A549 treated with CORT108297 at 1 μM for 4 hours (cell line): ENCODE measurements at places on chromosomes 7 and 10. TPM values are rescaled to one million over a fixed set of nuclear protein-coding genes. Genes with fewer than 3 reads are reported as not detected.

The LIPK gene
- total RNA-seq: not detected in 5 replicates

The SEC61A2 gene
- 11.4 to 13.0 TPM (median 12.6 TPM) in 5 replicates for total RNA-seq

The H2BK1 gene
- not detected in 5 replicates for total RNA-seq

The FGF8 gene
- not detected in 5 replicates for total RNA-seq

The TUBGCP2 gene
- 37.5 to 46.8 TPM (median 45.3 TPM) in 5 replicates for total RNA-seq

The ODAD2 gene
- 0.02 to 0.13 TPM (median 0.03 TPM) in 3 of 5 replicates, not detected in the others for total RNA-seq

The PLXDC2 gene
- 0.02 TPM in 3 of 5 replicates, not detected in the others for total RNA-seq

The TAS2R41 gene
- total RNA-seq: not detected in 5 replicates

The CCL24 gene
- total RNA-seq: not detected in 5 replicates

The MEOX2 gene
- total RNA-seq: not detected in 5 replicates

The BAIAP2L1 gene
- 48.0 to 55.5 TPM (median 53.3 TPM) in 5 replicates for total RNA-seq

The NRP1 gene
- 65.7 to 105 TPM (median 89.0 TPM) in 5 replicates for total RNA-seq

The MMP21 gene
- 0.04 to 0.06 TPM in 2 of 5 replicates, not detected in the others for total RNA-seq

The SCIN gene
- 0.32 to 0.50 TPM (median 0.42 TPM) in 5 replicates for total RNA-seq

The CRYGN gene
- not detected in 5 replicates for total RNA-seq

The GNAI1 gene
- total RNA-seq: 32.5 to 39.0 TPM (median 36.2 TPM) in 5 replicates

The FRA10AC1 gene
- 5.3 to 6.6 TPM (median 5.8 TPM) in 5 replicates for total RNA-seq

The ZNF804B gene
- total RNA-seq: not detected in 5 replicates

The IGFBP3 gene
- 160 to 234 TPM (median 206 TPM) in 5 replicates for total RNA-seq

The ADGRA1 gene
- 0.05 to 0.16 TPM (median 0.09 TPM) in 4 of 5 replicates, not detected in the other for total RNA-seq

The AKR1C1 gene
- 486 to 610 TPM (median 589 TPM) in 5 replicates for total RNA-seq

The GRK5 gene
- total RNA-seq: 10.9 to 12.7 TPM (median 12.1 TPM) in 5 replicates

The KLF14 gene
- total RNA-seq: 0.03 to 0.07 TPM (median 0.05 TPM) in 3 of 5 replicates, not detected in the others

The RADIL gene
- total RNA-seq: 1.3 to 2.8 TPM (median 2.1 TPM) in 5 replicates

The NEUROG3 gene
- not detected in 5 replicates for total RNA-seq

The IL6 gene
- total RNA-seq: 0.59 to 4.5 TPM (median 2.5 TPM) in 5 replicates

The PPA1 gene
- total RNA-seq: 187 to 238 TPM (median 197 TPM) in 5 replicates

The CTTNBP2 gene
- 0.21 to 0.92 TPM (median 0.41 TPM) in 5 replicates for total RNA-seq

The BEND7 gene
- 9.5 to 13.6 TPM (median 12.3 TPM) in 5 replicates for total RNA-seq

The MYL10 gene
- not detected in 5 replicates for total RNA-seq

The SORCS1 gene
- total RNA-seq: not detected in 5 replicates

The SMARCD3 gene
- 8.6 to 12.4 TPM (median 10.4 TPM) in 5 replicates for total RNA-seq

The GIMAP2 gene
- total RNA-seq: 0.09 TPM in 1 of 5 replicates, not detected in the others

The MOGAT3 gene
- total RNA-seq: not detected in 5 replicates

The NAT16 gene
- total RNA-seq: 0.10 to 0.17 TPM (median 0.14 TPM) in 5 replicates

The ELFN1 gene
- total RNA-seq: 0.35 to 0.48 TPM (median 0.37 TPM) in 5 replicates

The ATP5MK gene
- 484 to 582 TPM (median 511 TPM) in 5 replicates for total RNA-seq

The SLC16A12 gene
- total RNA-seq: 0.05 to 0.16 TPM (median 0.05 TPM) in 5 replicates

The MXI1 gene
- 5.6 to 7.4 TPM (median 6.4 TPM) in 5 replicates for total RNA-seq

The OR2A7 gene
- not detected in 5 replicates for total RNA-seq

The TMEM130 gene
- total RNA-seq: 0.26 to 0.43 TPM (median 0.36 TPM) in 5 replicates

The ANXA8L1 gene
- 86.4 to 129 TPM (median 111 TPM) in 5 replicates for total RNA-seq

The DNMBP gene
- total RNA-seq: 25.5 to 34.2 TPM (median 31.1 TPM) in 5 replicates

The CCDC3 gene
- total RNA-seq: 0.75 to 1.2 TPM (median 1.2 TPM) in 5 replicates

The TUBAL3 gene
- total RNA-seq: 0.23 to 0.57 TPM (median 0.39 TPM) in 5 replicates

The GJD4 gene
- total RNA-seq: 0.06 TPM in 1 of 5 replicates, not detected in the others

The SLC18A3 gene
- total RNA-seq: not detected in 5 replicates

The RHBDD2 gene
- total RNA-seq: 78.9 to 102 TPM (median 96.8 TPM) in 5 replicates

The RPEL1 gene
- total RNA-seq: 0.05 to 0.08 TPM (median 0.07 TPM) in 4 of 5 replicates, not detected in the other

The SLC18A2 gene
- total RNA-seq: 0.04 TPM in 1 of 5 replicates, not detected in the others

The CCNJ gene
- 5.7 to 7.7 TPM (median 6.7 TPM) in 5 replicates for total RNA-seq

The SFTPA1 gene
- total RNA-seq: not detected in 5 replicates

The INTS1 gene
- total RNA-seq: 45.6 to 68.5 TPM (median 61.5 TPM) in 5 replicates

The CYP3A7 gene
- 0.06 TPM in 1 of 5 replicates, not detected in the others for total RNA-seq

The FIS1 gene
- 129 to 152 TPM (median 146 TPM) in 5 replicates for total RNA-seq

The GPNMB gene
- total RNA-seq: 1.7 to 2.7 TPM (median 2.5 TPM) in 5 replicates

The RFC2 gene
- total RNA-seq: 54.7 to 68.9 TPM (median 57.7 TPM) in 5 replicates

The PGAM2 gene
- total RNA-seq: not detected in 5 replicates
